ENCODE measurements at places on chromosomes 7 and 10.

- no peak for DNase-seq
These were observed 58.7 kb upstream of the ANTXRL start for GRCh38 chr10:46227936-46228562.

- DNase-seq, result no peak
These were observed 3.2 kb upstream of the NRBF2 start for GRCh38 chr10:63129888-63130287.

GRCh38 chr7:67625257-67625737 is 628.7 kb downstream of the TYW1 start:
- DNase-seq, result peak; percentile 90

DNA sequence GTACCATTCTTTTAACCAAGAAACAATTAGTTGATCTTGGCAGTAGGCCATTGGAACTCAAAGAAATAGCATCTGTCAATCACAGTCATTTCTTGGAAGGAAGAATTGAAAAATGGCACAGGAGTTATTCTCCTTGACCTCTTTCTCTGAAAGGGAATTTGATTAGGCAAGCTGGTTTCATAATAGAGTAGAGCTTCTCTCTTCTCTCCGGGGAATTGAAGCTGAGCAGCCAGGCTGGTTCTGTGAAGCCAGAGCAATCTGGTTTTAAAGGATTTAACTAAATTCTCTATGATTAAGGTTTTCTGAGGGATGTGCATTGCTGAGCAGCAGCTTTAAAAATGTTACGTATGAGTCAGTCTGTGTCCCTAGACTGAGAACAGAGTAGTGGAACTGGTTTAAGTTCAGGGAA is 70.2 kb downstream of the AHCYL2 start:
- no peak for DNase-seq

DNA sequence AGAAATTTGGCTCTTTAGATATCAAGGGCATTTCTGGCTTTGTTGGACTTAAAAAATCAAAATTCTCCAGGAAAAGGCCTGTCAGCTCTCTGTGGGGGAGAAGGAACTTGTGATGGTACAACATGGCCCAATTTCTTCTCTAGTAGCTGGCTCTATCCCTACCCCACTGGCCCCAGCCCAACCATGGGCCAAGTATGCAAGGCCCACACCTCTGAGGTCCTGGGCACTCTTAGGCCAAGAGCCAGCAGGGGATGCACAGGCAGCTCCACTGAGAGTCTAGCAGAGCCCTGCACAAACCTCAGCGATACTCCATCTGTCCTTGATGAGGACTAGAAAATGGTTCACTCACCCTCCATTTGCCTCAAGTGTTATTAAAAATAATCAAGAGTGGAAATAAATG is 261.2 kb downstream of the C7orf25 start:
- no peak for DNase-seq

DNA sequence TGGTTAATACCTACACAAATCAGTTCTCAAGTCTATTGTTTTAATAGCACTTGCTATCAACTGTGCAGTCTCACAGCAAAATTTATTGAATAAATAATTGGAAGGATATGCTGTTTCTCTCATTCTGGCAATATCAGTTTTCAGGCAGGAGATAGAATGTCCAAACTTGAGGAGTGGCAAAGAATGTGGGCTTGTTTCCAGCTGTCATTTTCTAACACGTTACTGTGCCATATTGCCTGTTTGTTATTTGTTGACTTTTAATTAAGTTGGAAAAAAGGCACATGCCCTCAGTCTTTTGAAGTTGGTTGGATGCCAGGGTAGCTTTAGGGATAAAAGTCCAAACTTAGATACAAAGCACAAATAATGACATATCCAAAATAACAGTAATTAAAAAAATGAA is 52.2 kb downstream of the MAGI2 start:
- no peak for DNase-seq

DNA sequence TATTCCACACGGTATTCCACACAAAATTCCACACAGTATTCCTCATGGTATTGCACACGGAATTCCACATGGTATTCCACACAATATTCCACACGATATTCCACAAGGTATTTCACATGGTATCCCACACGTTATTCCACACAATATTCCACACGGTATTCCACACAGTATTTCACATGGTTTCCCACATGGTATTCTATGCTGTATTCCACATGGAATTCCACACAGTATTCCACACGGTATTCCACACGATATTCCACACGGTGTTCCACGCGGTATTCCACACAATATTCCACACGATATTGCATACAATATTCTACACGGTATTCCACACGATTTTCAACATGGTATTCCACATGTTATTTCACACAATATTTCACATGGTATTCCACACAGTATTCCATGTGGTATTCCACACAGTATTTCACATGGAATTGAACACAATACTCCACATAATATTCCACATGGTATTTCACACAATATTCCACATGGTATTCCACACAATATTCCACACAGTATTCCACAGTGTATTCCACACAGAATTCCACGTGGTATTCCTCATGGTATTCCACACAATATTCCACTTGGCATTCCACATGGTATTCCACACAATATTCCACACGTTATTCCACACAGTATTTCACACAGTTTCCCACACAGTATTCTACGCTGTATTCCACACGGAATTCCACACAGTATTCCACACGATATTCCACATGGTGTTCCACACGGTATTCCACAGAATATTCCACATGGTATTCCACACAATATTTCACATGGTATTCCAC is 136.0 kb upstream of the CHST15 start:
- no peak for DNase-seq

- DNase-seq, result no peak
These were observed 92.8 kb downstream of the SDK1 start for GRCh38 chr7:3393862-3394261.

DNA sequence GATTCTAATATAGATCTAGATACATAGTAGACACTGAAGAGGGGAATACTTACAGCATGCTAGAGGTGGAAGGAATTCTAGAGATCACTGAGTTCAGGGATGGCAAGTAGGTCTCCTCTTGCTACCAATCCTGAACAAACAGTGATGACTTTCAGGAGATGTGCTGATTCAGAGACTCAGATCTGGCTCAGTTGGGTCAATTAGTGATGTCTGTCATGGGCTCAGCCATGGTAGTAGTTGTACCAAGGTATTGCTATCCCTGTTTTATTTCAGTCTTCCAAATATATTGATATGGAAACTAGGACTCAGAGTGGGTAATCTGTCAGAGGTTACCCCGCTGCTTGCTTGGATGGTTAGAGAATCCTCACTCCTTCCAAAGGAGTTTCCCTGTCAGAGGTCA is 38.5 kb downstream of the UNC5B start:
- no peak for DNase-seq

DNA sequence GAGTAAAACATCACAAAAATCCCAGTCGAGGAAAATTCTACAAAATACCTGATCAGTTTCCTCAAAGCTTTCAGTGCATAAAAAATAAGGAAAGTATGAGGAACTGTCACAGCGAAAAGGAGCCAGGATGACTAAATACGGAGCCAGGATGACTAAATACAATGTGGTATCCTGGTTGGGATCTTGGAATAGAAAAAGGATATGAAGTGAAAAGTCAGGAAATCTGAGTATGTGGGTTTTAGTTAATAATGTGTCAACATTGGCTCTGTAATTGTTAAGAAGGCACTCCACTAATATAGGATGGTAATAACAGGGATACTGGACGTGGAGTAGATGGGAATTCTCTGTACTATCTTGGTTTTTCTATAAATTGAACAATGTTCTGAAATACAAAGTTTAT is 175.5 kb downstream of the SUGCT start:
- no peak for DNase-seq

- DNase-seq, result no peak
These were observed 22.0 kb downstream of the UMAD1 start for GRCh38 chr7:7662527-7662926.

GRCh38 chr7:106583100-106583499 is 77.9 kb downstream of the CCDC71L start:
- DNase-seq, result no peak

DNA sequence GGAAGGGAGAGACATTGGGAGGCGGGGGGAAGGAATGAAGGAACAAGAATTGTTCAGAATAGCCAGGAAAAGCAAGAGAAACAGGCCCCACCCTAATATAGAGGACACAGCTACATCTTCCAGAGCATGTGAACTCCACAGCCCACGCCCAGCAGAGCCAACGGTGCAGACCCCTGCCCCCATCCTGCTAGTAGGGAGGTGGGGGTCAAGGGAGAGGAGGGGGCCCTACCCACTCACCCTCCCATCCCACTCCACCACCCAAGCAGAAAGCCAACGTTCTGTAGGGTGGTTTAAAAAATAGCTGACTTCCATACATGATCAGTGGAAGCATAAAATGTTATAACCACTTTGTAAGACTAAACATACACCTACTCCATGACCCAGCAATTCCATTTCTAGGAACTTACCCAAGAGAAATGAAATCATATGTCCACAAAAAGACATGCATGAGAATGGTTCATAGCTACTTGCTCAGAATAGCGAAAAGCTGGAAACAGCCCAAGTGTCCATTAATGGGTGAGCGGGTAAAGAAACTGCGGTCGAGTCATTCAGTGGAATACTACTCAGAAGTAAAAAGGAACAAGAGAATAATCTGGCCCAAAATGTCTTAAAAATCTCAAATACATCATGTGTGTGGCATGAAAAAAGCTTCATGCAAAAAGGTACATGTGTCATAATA is 31.8 kb downstream of the CTBP2 start:
- no peak for DNase-seq

DNA sequence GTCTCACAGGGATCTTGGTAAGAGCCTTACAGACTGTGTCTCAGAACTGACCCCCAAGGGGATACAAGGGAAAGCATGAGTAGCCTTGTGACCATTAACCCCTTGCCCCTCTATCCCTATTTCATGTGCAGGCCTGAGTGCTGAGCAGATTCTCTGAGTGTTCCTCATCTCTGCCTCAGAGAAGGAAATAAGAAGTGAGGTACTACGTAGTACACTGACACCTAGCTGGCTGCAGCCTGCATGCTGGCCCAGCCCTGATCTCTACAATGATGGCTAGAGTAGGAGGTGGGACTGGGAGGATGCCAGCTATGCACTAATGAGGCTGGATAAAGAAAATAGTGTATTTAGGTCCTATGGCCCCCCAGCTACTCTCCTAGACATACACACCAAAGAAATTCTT is 174.9 kb upstream of the HPS1 start:
- DNase-seq, result no peak

GRCh38 chr10:84695902-84696301 is 367.5 kb downstream of the CCSER2 start:
- DNase-seq, result no peak

DNA sequence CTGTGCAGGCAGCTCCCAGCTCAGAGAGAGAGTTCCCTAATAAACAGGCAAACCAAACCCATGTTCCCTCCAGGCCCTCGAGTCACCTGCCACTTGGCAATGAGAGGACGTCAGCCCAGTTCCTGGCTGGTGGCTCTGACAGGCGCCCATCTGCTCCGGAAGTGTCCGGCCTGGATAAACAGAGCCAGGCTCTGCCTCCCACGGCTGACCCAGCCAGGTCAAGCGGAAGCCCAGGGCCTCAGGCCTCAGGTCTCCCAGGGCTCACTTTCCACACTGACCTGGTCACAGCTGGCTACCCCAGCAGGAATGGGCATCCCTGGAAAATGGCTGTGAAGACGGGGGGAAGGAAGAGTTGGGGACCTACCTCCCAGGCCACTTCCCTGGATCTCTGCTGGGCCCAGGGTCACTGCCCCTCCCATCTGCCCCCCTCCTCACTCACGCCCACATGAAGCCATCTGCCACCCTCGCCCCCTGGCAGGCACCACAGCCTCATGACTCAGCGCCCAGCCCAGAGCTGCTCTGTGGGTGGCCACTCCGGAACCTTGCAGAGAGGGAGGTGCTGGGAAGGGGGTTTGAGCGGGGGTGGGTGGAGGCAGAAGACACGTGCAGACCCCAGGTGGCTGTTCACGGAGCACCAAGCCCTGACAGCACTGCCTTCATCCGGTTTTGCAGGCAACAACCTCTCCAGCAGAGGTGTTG is 37.4 kb upstream of the DUSP5 start:
- no peak for DNase-seq
